ENCODE measurements at places on chromosomes 12 and 14.

GRCh38 chr14:94451826-94452225 is 774 bp downstream of the SERPINA11 start:
- DNase-seq = no peak

DNA sequence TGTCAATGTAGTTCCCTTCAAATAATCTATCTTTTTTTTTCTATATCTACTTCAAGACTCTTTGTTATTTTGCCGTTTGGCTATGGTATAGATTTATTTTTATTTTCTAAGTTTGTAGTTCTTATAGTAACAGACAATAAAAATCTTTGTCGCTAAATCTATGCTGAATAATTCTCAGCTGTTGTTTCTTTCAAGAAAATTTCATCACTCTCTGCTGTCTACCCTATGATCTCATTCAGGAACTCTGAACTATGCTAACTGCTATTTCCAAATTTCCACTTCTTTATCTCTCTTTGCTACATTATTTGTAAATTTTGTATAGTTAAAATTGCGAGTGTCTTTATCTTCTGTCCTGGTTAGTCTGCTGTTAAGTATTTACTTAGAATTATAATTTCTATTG is 353.6 kb downstream of the LRFN5 start:
- DNase-seq = no peak

DNA sequence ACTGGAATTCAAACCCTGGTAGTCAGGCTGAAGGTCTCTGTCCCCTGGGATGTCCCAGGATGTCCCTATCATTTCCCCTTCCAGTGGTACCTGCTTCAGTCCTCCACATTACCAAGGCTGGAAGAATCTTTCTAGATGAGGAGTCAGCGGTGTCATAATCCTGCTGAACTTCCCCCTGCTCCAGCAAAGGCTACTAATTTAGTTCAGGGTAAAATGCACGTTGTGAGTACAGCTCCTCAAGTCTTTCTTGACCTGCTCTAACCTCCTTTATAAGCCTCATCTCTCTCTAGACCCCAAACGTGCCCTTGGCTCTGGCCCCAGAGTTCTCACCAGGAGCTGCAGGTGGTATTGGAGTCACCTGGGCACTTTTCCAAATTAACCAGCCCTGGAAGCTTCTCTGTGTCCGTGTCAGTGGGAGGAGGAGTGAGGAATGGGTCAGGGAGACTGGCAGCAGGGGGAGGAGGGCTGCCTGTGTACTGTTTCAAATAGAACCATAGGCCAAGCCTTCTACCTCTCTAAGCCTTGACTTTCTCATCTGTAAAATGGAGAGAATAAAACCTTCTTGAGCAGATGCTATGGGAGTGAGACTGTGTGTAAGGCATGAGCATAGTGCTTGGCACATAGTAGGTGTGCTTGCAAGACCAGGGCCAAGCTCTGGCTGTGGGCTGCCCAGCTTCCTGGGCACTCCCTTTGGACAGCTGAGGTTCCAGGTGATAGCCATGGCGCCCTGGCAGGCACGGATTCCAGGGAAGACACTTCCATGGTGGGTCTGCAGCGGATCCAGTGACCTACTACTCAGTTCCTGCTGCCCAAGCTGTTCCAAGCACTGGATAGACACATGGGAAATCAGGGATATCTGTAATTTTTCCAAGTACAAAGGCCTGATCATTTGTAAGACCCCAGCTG is 24.5 kb downstream of the ASB2 start:
- DNase-seq = no peak

- DNase-seq = no peak
Measured at GRCh38 chr12:51199366-51199945, 18.4 kb downstream of the POU6F1 start.

GRCh38 chr14:98962118-98962517 is 309.9 kb downstream of the BCL11B start:
- DNase-seq = no peak

GRCh38 chr12:6946033-6946919 is 2.5 kb downstream of the C12orf57 start:
- peak; percentile 68 for DNase-seq

- DNase-seq = no peak
Measured at GRCh38 chr12:27335364-27336281, 3.0 kb downstream of the BMAL2 start.

DNA sequence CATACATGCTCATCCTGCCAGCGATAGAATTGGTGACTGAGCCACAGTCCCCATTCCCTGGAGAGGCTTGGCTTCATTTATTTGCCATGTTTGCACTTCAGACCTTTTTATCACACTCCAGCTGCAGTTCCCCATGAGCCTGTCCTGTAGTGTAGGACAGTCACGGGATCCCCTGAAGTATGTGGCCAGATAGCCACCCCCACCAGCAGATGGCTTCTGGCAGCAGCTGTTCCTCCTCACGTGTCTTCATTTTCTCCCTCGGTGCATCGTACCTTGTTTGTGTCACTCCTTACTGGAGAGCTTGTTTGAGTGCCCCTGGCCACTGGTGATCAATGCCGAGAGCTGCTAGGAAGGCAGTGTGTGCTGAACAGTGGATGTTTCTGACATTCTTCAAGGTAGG is 40.2 kb downstream of the UBE3B start:
- no peak for DNase-seq

GRCh38 chr12:47214001-47214619 is 134.4 kb upstream of the AMIGO2 start:
- no peak for DNase-seq

DNA sequence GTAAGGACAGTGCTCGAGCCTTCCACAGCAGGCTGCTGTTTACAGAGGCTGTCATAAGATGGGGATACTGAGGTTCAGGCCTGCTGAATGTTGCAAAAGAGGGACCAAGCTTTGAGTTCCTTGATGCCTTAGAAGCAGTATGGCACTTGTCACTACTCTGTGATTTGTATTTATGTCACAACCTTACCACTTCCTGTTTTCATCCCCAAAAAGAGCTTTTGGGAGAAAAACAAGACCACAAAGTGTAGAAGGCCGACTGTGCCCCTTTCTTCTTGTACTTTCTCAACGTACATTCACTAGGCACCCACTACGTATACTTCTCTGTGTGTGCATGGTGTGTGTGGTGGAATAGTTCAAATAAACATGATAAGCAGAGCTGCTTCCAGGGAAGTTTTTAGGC is 90.1 kb downstream of the DRAM1 start:
- no peak for DNase-seq

- no peak for DNase-seq
Measured at GRCh38 chr12:67982164-67982563, 7.1 kb upstream of the IFNG-AS1 start.

GRCh38 chr12:79983492-79983891 is 48.6 kb upstream of the PPP1R12A start:
- no peak for DNase-seq

DNA sequence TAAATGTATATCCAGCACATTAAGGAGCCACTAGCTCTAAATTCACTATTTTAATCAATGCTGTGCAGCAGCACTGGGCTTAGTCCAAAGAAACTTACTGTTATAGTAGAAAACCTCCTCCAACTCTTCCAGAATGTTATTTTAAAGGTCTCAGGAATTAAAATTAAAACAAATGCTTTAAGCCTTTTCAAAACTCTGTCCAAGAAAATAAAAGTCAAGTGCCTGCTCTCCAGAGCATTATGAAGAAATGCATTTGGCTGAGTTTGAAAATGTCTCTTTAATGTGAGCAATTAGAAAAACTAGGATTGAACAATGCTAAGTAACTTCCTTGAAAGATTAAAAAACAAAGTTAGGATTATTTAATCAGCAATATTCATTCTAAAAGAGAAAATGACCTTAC is 322.4 kb upstream of the DCN start:
- DNase-seq = no peak

GRCh38 chr14:55425091-55425490 is 13.5 kb upstream of the ATG14 start:
- no peak for DNase-seq

DNA sequence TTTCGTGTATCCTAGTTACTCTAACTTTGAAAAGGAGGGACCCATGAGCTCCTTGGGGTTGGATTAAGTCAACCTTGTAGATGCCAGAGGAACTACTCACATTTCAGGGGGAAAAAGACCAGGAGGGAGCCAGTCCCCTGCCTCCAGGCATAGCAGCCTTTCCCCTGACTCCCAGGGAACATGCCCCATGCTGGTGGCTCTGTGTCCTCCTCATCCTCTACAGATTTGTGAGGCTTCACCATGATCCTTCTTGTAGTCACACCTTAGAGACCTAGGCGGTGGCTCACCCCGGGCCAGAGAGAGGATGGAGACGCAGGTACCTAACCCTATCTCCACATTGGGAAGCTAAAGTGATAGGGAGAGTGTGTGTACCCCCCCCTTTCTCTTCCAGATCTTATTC is 16.0 kb upstream of the PPP1R1A start:
- DNase-seq = no peak
